ENCODE measurements at places on chromosomes 16 and 17.

DNA sequence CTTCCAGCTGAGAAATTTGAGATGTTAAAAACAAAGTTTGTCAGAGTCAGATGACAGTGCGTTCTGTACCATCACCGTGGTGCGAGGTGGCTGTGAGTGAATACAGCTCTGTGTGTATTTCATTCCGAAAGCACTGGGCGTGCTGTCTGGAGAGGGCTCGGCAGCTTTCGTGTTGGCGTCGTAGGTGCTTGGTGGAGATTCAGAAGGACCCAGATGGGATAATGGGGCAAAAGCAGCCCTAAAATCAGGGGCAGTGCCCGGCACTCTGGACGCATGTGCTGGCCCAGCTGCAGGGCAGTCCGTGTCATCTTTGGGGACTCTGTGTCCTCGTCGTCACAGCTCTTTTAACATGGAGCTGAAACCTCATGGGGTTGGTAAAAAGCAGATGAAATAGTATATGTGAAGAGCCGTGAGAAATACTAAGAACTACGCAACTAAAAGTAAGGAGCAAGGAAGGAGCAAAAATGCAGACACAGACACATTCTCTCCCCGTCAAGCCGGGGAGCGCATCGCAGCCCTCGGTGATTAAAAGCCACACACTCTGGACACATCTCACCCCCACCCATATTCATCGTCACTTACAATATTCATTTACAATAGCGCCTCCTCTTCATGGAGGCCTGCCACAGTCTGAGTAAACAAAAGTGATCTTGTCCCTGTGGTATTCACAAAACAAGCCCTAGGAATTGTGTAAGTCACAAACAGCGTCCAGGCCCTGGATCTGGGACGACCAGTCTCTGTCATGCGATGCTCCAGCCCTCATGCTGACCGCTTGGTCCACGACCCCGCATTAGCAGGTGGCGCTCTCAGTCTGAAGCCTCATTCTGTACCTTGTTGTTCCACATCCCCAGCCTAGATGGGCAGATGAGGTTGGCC, 206.7 kb downstream of the RPTOR start:
- 0 out of 2 replicates have a peak, but pooled peaks cover 3% of the 10 kb centered on the region for H3K36me3 ChIP-seq
- H3K27ac ChIP-seq = peak overlapping the region; percentile 96
- peaks cover 28% of the 10 kb centered on the region for H3K4me1 ChIP-seq
- DNase-seq = peak; percentile 94
- peak overlapping the region; percentile 65 for H3K4me3 ChIP-seq

DNA sequence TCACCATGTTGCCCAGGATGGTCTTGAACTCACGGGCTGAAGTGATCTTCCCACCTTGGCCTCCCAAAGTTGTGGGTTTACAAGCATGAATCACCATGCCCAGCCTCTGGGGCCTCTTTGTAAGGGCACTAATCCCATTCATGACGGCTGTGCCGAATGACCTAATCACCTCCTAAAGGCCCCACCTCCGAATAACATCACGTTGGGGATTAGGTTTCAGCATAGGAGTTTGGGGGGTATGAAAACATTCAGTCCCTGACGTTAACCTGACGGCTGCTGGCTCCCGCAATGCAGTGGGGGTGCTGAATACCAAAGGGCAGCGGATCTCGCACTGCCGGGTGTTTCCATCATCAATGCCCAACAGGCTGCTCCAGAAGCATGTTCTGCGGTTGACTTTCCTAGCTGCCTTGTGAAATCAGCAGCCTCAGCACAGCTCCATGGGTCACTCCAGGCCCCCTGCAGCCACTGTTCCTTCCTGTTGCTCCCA, 120.8 kb upstream of the SEC14L1 start:
- no peak for DNase-seq
- no peak overlapping the region for H3K27ac ChIP-seq
- no peaks in the 10 kb centered on the region for H3K36me3 ChIP-seq
- no peak overlapping the region for H3K4me3 ChIP-seq

GRCh38 chr16:86037999-86038925, 139.3 kb downstream of the IRF8 start:
- DNase-seq = no peak
- H3K4me1 ChIP-seq = no peaks in the 10 kb centered on the region
- no peak overlapping the region for H3K4me3 ChIP-seq
- no peaks in the 10 kb centered on the region for H3K36me3 ChIP-seq

DNA sequence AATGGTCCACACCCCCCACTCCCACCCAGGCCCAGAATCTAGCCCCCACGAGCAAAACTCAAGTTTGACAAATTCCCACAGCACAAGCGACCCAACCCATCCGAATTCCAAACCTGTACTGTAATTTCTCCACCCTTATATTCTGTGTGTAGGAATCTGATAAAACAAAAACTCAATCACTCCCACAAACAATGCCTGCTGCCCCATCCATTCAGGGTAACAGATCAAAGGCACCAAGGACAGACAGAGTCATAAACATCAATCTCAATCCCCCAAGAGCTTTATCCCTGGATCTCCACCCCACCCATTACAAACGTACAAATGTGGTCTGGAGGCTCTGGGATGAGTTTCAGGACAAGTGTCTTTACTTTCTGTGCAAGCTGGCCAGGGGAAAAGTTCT, 157.8 kb downstream of the AXIN2 start:
- DNase-seq = no peak
- H3K27me3 ChIP-seq = peaks cover 17% of the 10 kb centered on the region
- H3K36me3 ChIP-seq = no peaks in the 10 kb centered on the region
